ENCODE measurements at places on chromosomes 16 and 17. TPM values are rescaled to one million over a fixed set of nuclear protein-coding genes. Genes with fewer than 3 reads are reported as not detected.

- DNase-seq: no peak
These were observed 42.2 kb downstream of the TENT4B start for GRCh38 chr16:50195276-50195675.

GRCh38 chr17:58089111-58089510 is 5.9 kb downstream of the DYNLL2 start:
- no peak for DNase-seq

The KRTAP17-1 gene
- total RNA-seq: not detected

The AATK gene
- 0.82 TPM for total RNA-seq

The LRRC46 gene
- 0.42 TPM for total RNA-seq
